Breast epithelium (tissue), 4 donors: ENCODE measurements at places on chromosomes 2 and 18. TPM values are rescaled to one million over a fixed set of nuclear protein-coding genes. Genes with fewer than 3 reads are reported as not detected.
A peak's percentile ranks its signal among the peaks of the same experiment; 100 is the strongest.

DNA sequence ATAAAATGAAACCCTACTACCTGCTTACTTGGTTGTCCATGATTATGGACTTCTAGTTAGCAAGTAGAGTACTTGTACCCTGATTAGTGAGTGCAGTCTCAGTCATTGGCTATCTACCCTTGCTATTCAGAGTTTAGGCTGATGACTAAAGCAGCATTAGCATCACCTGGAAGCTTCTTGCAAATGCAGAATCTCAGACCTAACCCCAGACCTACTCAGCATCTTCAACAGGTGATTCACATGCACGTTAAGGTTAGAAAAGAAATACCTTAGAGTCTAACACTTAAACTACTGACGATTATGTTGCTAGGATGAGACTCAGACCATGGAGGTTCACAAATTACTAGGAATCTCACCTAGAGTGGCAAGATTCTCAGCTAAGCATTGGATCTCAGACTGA is 399.9 kb upstream of the FANCL start:
- H3K36me3 ChIP-seq = no peaks in the 10 kb centered on the region
- DNase-seq = no peak
- H3K27me3 ChIP-seq = no peaks in the 10 kb centered on the region

DNA sequence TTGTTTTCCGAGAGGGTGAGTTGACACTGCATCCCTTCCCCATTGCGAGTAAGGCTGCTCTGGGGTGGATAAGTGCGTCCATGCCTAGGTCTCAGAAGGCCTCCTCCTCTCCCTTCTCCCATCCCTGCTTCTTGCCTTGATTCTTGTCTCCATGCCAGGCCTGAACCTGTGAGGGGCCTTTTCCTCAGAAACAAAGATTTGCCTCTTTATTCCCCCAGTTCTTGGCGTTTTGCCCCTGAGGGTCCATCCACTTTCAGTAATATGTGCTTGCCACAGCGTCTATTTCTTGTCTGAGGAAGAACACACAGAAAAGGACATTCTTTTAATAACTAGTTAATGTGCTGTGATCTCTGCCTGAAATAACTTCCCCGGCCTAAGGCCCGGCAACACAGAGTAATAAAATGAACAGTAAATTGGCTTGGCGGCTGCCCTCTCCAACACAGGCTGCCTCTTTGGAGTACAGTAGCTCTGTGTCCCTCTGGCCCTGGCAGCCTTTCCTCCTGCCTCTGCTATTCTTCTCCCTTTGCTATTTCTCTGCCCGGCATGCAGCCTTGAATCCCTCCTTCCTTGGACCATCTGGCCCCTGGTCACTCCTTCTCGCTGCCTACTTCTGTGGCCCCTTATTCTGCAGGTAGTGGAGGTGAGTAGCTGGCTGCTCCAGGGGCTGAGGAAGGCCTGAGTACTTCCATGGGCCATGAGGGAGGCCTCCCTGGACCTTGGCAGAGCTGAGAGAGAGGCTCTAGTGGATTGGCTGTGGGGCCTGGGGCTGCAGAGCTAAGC is 4.4 kb downstream of the EHD3 start:
- H3K36me3 ChIP-seq = no peaks in the 10 kb centered on the region
- H3K27ac ChIP-seq = peak overlapping the region; percentile 92
- no peak for DNase-seq
- H3K4me3 ChIP-seq = no peak overlapping the region

KCTD1 gene
- 47.3 TPM for total RNA-seq

DNA sequence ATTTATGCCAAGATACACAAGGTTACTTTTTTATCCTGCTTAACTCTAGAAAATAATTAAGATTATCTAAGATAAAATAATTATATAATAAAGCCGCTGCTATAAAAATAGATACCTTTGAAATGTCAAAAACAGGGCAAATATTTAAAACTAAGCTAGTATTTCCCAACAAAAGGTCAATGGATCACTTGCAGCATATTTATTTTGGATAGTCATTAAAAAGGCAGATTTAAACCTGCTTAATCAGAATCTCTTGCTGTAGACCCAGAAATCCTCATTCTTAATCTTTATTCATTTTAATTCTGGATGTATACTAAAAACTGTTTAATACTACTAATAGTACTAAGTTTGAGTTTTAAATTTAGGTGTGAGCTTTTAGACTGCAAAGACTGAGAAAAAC is 139.0 kb upstream of the CWC22 start:
- no peak for DNase-seq
- no peaks in the 10 kb centered on the region for H3K36me3 ChIP-seq
- H3K27me3 ChIP-seq = no peaks in the 10 kb centered on the region
- H3K27ac ChIP-seq = no peak overlapping the region
- H3K4me1 ChIP-seq = no peaks in the 10 kb centered on the region

- H3K27ac ChIP-seq = no peak overlapping the region
- H3K4me1 ChIP-seq = no peaks in the 10 kb centered on the region
- no peak overlapping the region for H3K4me3 ChIP-seq
Measured at GRCh38 chr2:102301867-102302362, 9.4 kb upstream of the IL1RL1 start.

GRCh38 chr18:45312555-45313126 is 302.6 kb upstream of the SLC14A2 start:
- no peak overlapping the region for H3K4me3 ChIP-seq
- H3K4me1 ChIP-seq = no peaks in the 10 kb centered on the region
- no peaks in the 10 kb centered on the region for H3K27me3 ChIP-seq
- DNase-seq = no peak
- no peak overlapping the region for H3K27ac ChIP-seq

DNA sequence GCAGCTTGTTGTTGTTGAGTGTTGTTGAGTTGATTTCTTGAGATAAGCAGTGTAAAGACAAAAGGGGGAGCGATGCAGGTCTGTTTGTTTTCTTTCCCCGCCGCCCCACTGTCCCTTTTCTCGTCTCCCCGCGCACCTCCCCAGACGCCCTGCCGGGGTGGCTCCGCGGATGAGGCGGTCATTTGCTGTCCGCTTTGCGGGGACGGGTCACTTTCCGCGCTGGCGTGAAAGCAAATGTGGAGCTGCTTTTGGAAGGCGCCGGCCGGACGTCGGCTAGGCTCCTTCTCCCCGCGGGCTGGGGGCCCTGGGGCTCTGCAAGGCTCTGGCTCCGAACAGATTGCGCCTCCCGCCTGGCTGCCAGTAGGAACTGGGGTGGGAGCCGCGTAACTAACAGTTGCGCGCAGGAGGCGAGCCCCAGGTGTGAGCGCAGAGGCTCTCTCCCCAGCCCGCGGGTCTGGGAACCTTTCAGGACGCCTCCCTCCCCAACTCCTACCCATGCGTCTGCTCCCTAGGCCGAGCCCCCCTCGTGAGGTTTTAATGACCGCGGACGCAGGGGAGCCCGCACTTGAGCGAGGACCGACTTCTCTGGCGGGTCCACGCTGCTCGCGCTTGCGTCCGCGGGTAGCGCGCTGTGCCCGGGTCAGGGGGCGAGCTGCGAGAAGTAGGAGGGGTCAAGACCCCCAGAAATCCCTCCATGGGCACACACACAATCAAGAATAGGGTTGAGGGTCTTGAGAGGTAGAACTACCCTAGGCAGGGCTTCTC is 146.6 kb downstream of the MEIS1 start:
- no peaks in the 10 kb centered on the region for H3K4me1 ChIP-seq
- no peaks in the 10 kb centered on the region for H3K36me3 ChIP-seq
- DNase-seq = no peak
- no peaks in the 10 kb centered on the region for H3K27me3 ChIP-seq

DNA sequence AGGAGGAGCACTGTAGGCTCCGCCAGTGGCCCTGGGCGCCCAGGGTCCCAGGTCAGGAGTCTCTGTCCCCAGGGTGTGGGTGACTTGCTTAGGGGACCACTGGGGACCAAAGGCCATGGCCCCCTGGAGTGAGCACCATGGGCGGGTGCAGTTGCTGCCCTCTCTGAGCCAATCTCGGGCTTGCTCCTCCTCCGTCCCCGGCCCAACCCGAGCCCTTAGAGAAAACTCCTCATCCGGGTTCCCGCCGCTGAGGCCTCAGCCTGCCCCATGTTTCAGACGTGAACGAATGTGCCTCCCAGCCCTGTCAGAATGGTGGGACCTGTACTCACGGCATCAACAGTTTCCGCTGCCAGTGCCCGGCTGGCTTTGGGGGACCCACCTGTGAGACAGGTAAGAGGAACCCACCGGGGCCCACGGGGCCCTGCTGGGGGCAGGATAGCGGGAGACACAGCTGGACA is 38.6 kb downstream of the SNED1 start:
- DNase-seq = peak; percentile 12
- H3K27me3 ChIP-seq = no peaks in the 10 kb centered on the region
- no peaks in the 10 kb centered on the region for H3K4me1 ChIP-seq
- H3K4me3 ChIP-seq = peak overlapping the region; percentile 66
- no peaks in the 10 kb centered on the region for H3K36me3 ChIP-seq

- DNase-seq = no peak
- H3K27ac ChIP-seq = no peak overlapping the region
- H3K36me3 ChIP-seq = no peaks in the 10 kb centered on the region
- H3K27me3 ChIP-seq = no peaks in the 10 kb centered on the region
- peaks cover 6% of the 10 kb centered on the region for H3K4me1 ChIP-seq
- H3K4me3 ChIP-seq = peak overlapping the region; percentile 79
Measured at GRCh38 chr18:22173928-22174301, 4.5 kb downstream of the GATA6 start.

DNA sequence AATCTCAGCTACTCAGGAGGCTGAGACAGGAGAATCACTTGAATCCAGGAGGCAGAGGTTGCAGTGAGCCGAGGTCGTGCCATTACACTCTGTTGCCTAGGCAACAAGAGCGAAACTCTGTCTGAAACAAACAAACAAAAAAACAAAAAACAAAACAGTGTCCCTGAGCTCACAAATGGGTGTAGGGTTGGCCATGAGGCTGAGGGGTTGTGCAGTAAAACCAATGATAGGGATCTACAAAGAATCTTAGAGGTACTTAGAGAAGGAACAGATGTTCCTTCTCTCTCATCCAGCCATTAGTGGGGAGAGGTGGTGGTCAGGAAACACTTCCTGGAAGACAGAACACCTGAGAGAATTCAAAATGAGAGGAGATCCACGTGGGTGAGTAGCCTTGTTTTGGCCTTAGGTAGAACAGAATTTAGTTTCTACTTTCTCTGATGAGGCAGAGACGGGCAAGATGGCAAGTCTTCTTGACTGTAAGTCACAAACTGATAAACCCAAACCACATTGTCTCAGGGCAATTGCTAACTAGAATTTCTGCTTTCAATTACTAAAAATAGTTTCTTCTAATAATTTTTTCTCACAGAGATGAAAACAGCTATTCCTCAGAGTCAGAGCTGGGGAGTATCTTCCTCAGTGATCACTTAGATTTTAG is 61.5 kb upstream of the PPM1B start:
- no peak for DNase-seq
- no peak overlapping the region for H3K27ac ChIP-seq
- H3K36me3 ChIP-seq = no peaks in the 10 kb centered on the region
- H3K4me3 ChIP-seq = no peak overlapping the region
- H3K4me1 ChIP-seq = no peaks in the 10 kb centered on the region

SLC9A4 gene
- total RNA-seq = not detected

SERPINB2 gene
- 16.2 TPM for total RNA-seq

- no peak overlapping the region for H3K4me3 ChIP-seq
- peaks cover 14% of the 10 kb centered on the region for H3K27me3 ChIP-seq
- no peaks in the 10 kb centered on the region for H3K36me3 ChIP-seq
- no peak overlapping the region for H3K27ac ChIP-seq
- H3K4me1 ChIP-seq = no peaks in the 10 kb centered on the region
Measured at GRCh38 chr18:46751882-46752281, 5.0 kb downstream of the ST8SIA5 start.

- H3K4me3 ChIP-seq = peak overlapping the region; percentile 74
- no peaks in the 10 kb centered on the region for H3K36me3 ChIP-seq
- H3K27ac ChIP-seq = peak overlapping the region; percentile 97
- H3K27me3 ChIP-seq = no peaks in the 10 kb centered on the region
- H3K4me1 ChIP-seq = no peaks in the 10 kb centered on the region
Measured at GRCh38 chr2:126657148-126657635, 1.2 kb downstream of the GYPC start.

- no peak overlapping the region for H3K27ac ChIP-seq
- H3K27me3 ChIP-seq = peaks cover 10% of the 10 kb centered on the region
- H3K4me1 ChIP-seq = no peaks in the 10 kb centered on the region
- no peak overlapping the region for H3K4me3 ChIP-seq
- H3K36me3 ChIP-seq = no peaks in the 10 kb centered on the region
- no peak for DNase-seq
Measured at GRCh38 chr18:37493352-37493935, 72.2 kb downstream of the CELF4 start.

GRHL1 gene
- total RNA-seq = 40.0 TPM

DNA sequence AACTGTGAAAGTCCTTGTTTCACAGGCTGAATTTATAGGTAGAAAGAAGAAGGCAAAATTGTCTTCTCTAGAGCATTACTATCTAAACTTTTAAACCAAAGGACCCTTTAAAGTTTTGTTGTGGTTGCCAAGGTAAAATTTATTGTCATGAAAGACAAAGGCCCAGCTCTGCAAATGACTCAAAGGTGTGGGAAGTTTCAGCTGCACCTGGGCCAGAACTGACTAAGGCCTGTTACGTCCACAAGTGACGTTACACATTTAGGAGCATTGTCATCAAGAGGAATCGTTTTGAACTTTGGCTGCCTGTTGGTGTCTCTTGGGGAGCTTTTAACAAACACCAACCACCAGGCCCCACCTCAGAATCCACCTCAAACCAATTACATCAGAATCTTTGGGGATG is 8.1 kb upstream of the DSC3 start:
- DNase-seq = no peak
- H3K36me3 ChIP-seq = no peaks in the 10 kb centered on the region
- H3K27ac ChIP-seq = no peak overlapping the region

CCL20 gene
- total RNA-seq = 1.3 TPM

RFX8 gene
- 3.8 TPM for total RNA-seq

DNA sequence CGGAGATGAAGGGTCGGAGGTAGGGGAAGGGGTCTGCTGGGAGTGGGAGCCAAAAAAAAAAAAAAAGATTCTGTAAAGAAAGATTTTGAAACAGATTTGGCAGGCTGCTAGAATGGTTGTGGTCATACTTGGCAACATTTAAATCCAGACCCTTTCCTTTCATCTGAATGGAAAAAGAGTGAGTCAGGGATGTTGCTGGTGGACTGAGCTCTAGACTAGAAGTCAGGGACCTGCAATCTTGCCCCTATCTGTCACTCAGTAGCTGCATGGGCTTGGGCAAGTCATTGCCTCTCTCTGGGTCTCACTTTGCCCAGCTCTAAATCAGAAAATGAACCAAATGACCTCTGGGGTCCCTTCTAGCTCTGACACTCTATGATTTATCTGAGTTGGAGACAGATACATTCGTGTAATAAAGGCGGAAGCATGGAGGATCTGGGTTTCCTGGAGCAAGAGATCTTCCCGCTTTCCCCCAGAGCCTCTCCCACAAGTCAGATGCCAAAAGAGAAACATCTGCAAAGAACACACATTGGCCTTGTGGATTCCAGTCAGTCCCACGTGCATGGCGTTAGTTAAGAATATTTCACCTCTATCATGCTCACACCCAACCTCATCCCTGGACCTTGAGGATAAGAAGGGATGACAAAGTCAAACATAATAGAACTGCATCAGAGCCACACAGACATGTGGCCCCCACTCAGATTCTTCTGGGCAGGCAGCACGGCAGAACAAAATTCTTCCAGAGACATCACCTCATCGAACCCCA is 58.5 kb downstream of the ADD2 start:
- no peaks in the 10 kb centered on the region for H3K4me1 ChIP-seq
- H3K27ac ChIP-seq = no peak overlapping the region
- no peak for DNase-seq
- H3K27me3 ChIP-seq = no peaks in the 10 kb centered on the region
- H3K4me3 ChIP-seq = no peak overlapping the region
